Left lung (tissue), 14 donors: ENCODE measurements at places on chromosomes 3 and 15. TPM values are rescaled to one million over a fixed set of nuclear protein-coding genes. Genes with fewer than 3 reads are reported as not detected.

DNA sequence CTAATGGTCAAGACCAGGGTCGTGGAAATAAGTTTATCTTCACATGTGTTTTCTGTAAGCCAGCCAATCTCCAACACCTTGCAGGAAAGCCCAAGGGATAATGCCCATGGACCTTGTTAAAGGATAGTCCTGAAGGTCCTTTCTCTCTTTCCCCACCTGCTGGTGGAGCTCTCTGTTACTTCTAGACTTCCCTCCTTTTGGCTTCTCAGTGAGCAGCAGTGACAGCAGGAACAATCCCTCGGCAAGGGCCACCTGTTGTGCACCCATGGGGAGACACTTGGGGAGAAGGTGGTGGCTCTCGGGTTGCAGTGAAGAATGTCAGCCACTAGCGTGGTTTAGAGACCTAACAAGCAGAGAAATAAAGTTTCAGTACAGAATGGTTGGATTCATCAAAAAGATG, 84.0 kb upstream of the OSBPL11 start:
- H3K36me3 ChIP-seq, result no peaks in the 10 kb centered on the region
- H3K4me3 ChIP-seq, result no peak overlapping the region
- no peaks in the 10 kb centered on the region for H3K27me3 ChIP-seq
- no peak for DNase-seq

DNA sequence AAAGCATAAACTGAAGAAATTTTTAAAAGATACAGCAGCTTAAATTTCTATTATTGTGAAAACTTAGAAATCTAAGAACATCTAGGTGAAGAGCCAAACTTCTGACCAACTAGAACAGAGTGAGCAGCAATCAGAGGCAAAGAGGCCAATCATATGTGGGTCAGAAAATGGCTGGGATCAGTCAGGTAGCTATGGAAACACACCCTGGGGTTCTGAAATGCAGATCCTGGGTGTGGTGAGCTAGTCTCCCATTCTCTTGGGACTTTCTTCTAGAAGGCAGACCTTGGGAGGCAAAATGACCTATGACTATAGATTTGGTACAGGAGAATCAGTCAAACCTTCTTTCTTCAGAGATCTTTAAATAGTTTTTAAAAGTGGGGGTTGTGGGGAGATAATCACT, 385.8 kb downstream of the TBC1D5 start:
- no peaks in the 10 kb centered on the region for H3K4me1 ChIP-seq
- no peak overlapping the region for H3K27ac ChIP-seq
- no peaks in the 10 kb centered on the region for H3K27me3 ChIP-seq
- no peak overlapping the region for H3K4me3 ChIP-seq

- H3K4me1 ChIP-seq, result no peaks in the 10 kb centered on the region
- DNase-seq, result no peak
- no peaks in the 10 kb centered on the region for H3K27me3 ChIP-seq
- no peak overlapping the region for H3K27ac ChIP-seq
- no peak overlapping the region for H3K4me3 ChIP-seq
- H3K36me3 ChIP-seq, result no peaks in the 10 kb centered on the region
These were observed 25.8 kb upstream of the PLA2G4E start for GRCh38 chr15:42046597-42046996.

- H3K27ac ChIP-seq, result peak overlapping the region; percentile 76
- no peaks in the 10 kb centered on the region for H3K36me3 ChIP-seq
- DNase-seq, result peak; percentile 59
- H3K4me1 ChIP-seq, result peaks cover 58% of the 10 kb centered on the region
- no peaks in the 10 kb centered on the region for H3K27me3 ChIP-seq
- no peak overlapping the region for H3K4me3 ChIP-seq
These were observed 19.0 kb upstream of the TRAK1 start for GRCh38 chr3:42071904-42072812.

DNA sequence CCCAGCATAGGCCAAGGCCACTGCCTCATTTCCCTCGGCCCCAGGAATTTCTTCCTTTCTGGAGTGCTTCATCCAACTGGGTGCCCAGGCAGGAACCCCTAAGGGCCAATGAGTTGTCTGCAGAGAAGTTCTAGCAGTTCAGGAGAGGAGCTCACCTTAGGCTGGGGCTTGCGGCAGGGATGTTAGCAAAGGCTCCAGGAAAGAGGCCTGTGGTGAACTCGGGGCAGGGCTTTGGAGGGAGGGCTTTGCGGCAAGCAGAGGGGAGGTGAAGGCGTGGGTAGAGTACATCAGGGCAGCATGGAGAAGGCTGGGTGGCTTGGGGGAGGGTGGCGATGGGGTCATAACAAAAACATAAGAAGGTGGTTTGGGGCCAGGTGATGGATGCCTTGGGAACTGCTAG, 1.1 kb downstream of the GHRL start:
- no peaks in the 10 kb centered on the region for H3K27me3 ChIP-seq
- DNase-seq, result no peak
- no peak overlapping the region for H3K4me3 ChIP-seq
- H3K36me3 ChIP-seq, result no peaks in the 10 kb centered on the region
- peaks cover 25% of the 10 kb centered on the region for H3K4me1 ChIP-seq
- H3K27ac ChIP-seq, result peak overlapping the region; percentile 83

DNA sequence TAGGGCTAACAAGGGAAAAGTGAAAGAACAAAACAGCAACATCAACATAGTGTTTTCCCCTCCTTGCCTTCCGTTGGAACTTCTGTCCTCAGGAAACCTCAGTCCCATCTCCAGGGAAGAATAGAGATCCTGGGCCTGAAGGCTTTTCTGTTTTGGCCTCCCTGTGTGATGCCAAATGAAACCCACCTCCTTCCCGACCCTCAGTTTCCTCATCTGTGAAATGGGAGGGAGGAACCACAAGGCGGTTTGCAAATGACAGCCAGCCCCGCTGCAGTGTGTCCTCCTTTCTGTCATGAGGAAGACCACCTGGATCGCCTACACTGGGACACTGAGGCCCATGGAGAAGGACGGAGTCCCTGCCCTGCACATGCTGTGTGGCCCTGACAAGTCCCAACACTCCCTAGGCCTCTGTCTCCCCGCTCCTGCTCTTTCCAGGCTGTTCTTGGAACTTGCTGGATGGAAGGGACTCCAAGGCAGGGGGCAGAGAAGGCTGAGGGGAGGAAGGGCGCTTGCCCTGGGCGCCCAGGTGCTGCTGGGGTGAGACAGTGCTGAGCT, 28.5 kb upstream of the FBLN2 start:
- H3K4me1 ChIP-seq, result no peaks in the 10 kb centered on the region
- no peak for DNase-seq
- H3K27ac ChIP-seq, result no peak overlapping the region

GRCh38 chr3:42983927-42984326, 4.8 kb downstream of the GASK1A start:
- no peaks in the 10 kb centered on the region for H3K36me3 ChIP-seq
- no peak overlapping the region for H3K27ac ChIP-seq
- no peaks in the 10 kb centered on the region for H3K27me3 ChIP-seq
- no peak for DNase-seq
- no peak overlapping the region for H3K4me3 ChIP-seq

- H3K4me3 ChIP-seq, result no peak overlapping the region
- H3K27ac ChIP-seq, result no peak overlapping the region
- no peaks in the 10 kb centered on the region for H3K36me3 ChIP-seq
- no peaks in the 10 kb centered on the region for H3K27me3 ChIP-seq
- no peaks in the 10 kb centered on the region for H3K4me1 ChIP-seq
These were observed 731.6 kb downstream of the NAALADL2 start for GRCh38 chr3:175590745-175591144.

DNA sequence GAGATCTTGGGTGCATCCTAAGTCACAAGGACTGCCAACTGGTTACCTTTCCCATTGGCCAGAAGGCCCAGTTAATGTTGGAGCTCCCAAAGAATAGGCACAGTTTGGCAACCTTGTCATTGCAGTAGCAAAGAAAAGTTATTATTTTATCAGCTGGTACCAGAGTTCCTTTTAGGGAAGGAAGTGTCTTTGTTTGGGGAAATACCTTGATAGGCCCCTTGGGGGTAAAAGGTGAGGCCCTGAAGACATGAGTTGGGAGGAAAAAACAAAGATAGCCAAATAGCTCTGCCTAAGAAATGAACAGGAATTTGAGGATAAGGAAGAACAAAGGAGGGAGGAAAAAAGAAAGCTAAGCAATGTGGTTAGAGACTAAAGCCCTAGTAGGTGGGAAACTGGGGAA, 85.8 kb downstream of the ANP32A start:
- no peaks in the 10 kb centered on the region for H3K4me1 ChIP-seq
- H3K36me3 ChIP-seq, result no peaks in the 10 kb centered on the region
- no peak overlapping the region for H3K4me3 ChIP-seq
- no peak for DNase-seq
- H3K27ac ChIP-seq, result no peak overlapping the region

DNA sequence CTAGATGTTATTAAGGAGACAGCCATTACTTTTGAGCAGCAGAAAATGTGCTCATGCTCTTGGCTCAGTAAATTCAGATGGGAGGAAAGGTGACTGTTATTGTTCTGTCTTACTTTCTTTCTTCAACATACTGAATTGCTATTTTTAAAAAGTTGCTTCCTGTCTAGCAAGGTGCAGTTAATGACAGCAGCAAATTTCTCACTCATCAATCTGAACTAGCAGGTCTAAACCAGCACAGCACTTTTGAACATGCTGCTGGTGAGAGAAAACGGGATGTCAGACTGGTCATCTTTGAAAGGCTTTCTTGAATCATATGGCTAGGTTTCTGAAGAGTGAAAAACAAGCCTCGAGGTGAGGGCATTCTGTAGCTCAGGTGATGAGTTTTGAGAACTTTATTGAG, 384.7 kb downstream of the MFSD1 start:
- H3K36me3 ChIP-seq, result no peaks in the 10 kb centered on the region
- H3K27me3 ChIP-seq, result no peaks in the 10 kb centered on the region
- no peak overlapping the region for H3K27ac ChIP-seq

DNA sequence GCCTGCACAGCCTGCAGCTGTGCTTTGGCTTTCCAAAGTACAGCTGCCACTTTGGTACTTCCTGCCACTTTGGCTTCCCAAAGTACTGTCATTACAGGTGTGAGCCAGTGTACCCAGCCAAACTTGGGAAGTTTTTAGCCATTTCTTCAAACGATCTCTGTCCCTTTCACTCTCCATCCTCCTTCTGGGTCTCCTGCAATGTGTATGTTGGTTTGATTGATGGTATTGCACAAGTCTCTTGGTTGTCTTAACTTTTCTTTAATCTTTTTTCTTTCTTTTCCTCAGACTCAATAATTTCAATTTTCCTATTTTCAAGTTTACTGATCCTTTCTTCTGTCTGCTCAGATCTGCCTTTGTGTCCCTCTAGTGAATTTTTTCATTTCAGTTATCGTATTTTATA, 99.3 kb upstream of the CFAP20DC start:
- H3K4me3 ChIP-seq, result no peak overlapping the region
- no peaks in the 10 kb centered on the region for H3K36me3 ChIP-seq
- no peak for DNase-seq
- no peak overlapping the region for H3K27ac ChIP-seq

- no peak overlapping the region for H3K27ac ChIP-seq
- no peak overlapping the region for H3K4me3 ChIP-seq
- no peaks in the 10 kb centered on the region for H3K36me3 ChIP-seq
- H3K4me1 ChIP-seq, result no peaks in the 10 kb centered on the region
- no peak for DNase-seq
These were observed 265.6 kb upstream of the DCBLD2 start for GRCh38 chr3:99167071-99167470.

- H3K27ac ChIP-seq, result no peak overlapping the region
- no peaks in the 10 kb centered on the region for H3K36me3 ChIP-seq
- H3K4me3 ChIP-seq, result no peak overlapping the region
- no peaks in the 10 kb centered on the region for H3K27me3 ChIP-seq
These were observed 28.5 kb downstream of the PLXNA1 start for GRCh38 chr3:127011270-127011992.

DNA sequence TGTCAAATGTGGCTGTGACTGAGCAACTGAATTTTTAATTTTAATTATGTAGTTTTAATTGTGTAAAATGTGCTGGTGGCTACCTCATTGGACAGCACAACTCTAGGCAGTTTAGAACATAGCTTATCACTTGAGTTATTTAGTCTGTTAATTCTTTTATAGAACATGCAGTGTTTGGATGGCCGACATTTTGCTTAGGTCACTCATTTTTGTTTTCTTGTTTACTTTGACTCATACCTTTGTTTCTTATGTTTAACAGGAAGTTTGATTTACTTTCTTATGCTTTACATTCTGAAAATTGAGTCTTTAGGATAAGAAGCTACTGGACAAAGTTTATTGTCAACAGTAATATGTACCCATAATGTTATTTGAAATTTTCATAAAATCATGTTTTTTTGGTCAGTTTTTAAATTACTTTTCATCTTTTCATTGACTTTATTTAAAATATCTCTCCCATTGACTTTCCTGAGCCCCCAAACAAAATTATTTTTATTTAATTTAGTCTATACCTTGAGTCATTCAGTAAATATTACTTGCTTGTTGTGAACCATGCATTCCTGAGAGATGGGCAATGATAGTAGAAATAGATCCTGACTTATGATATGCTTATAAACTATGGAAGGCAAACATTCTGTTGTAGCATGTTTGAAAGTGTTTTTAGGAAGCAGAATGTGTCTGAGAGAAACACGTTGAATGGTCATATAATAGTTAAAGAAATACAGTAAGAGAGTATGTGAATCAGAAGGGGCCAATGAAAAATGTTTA, 60.6 kb downstream of the TCF12 start:
- DNase-seq, result no peak
- H3K4me1 ChIP-seq, result no peaks in the 10 kb centered on the region
- no peak overlapping the region for H3K4me3 ChIP-seq
- H3K27ac ChIP-seq, result no peak overlapping the region

GRCh38 chr15:96341513-96342405, 11.3 kb downstream of the NR2F2 start:
- H3K36me3 ChIP-seq, result no peaks in the 10 kb centered on the region
- peaks cover 8% of the 10 kb centered on the region for H3K4me1 ChIP-seq
- H3K27me3 ChIP-seq, result no peaks in the 10 kb centered on the region
- H3K27ac ChIP-seq, result peak overlapping the region; percentile 88

DNA sequence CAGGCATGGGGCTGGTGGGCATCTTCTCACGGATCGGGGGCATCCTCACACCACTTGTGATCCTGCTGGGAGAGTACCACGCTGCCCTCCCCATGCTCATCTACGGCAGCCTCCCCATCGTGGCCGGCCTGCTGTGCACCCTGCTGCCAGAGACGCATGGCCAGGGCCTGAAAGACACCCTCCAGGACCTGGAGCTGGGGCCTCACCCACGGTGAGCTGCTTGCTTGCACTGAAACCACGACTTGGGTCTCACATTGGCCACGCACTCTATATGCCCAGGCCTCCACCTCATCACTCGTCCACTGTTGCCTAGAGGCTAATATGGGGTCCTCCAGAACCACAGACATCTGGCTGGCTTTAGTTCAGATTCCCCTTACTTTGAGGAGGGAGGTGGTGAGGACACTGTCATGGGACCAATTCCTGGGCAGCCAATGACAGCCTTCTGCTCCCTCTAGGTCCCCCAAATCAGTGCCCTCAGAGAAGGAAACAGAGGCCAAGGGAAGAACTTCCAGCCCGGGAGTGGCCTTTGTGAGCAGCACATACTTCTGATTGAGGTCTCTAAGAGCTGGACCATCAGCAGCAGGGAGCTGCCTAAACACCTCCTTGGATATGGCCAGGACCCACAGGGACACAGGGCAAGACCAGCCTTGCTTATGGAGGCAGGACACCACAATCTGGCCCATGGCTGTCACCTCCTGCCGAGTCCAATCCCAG, 5.0 kb upstream of the SLC22A14 start:
- H3K27me3 ChIP-seq, result no peaks in the 10 kb centered on the region
- no peak overlapping the region for H3K27ac ChIP-seq
- DNase-seq, result peak; percentile 60
- no peaks in the 10 kb centered on the region for H3K4me1 ChIP-seq
- no peaks in the 10 kb centered on the region for H3K36me3 ChIP-seq

GRCh38 chr3:117553461-117553860, 843.9 kb downstream of the TUSC7 start:
- no peaks in the 10 kb centered on the region for H3K4me1 ChIP-seq
- DNase-seq, result no peak
- no peaks in the 10 kb centered on the region for H3K27me3 ChIP-seq

SPSB4 gene
- 7.4 TPM for polyA plus RNA-seq

COMMD2 gene
- polyA plus RNA-seq, result 55.5 TPM

CHRFAM7A gene
- 3.5 TPM for polyA plus RNA-seq

ILDR1 gene
- 4.1 TPM for polyA plus RNA-seq

DAZL gene
- polyA plus RNA-seq, result not detected

MRAS gene
- polyA plus RNA-seq, result 19.3 TPM
